Retina (tissue), 1 donor: ENCODE measurements at places on chromosomes 6 and 20.

DNA sequence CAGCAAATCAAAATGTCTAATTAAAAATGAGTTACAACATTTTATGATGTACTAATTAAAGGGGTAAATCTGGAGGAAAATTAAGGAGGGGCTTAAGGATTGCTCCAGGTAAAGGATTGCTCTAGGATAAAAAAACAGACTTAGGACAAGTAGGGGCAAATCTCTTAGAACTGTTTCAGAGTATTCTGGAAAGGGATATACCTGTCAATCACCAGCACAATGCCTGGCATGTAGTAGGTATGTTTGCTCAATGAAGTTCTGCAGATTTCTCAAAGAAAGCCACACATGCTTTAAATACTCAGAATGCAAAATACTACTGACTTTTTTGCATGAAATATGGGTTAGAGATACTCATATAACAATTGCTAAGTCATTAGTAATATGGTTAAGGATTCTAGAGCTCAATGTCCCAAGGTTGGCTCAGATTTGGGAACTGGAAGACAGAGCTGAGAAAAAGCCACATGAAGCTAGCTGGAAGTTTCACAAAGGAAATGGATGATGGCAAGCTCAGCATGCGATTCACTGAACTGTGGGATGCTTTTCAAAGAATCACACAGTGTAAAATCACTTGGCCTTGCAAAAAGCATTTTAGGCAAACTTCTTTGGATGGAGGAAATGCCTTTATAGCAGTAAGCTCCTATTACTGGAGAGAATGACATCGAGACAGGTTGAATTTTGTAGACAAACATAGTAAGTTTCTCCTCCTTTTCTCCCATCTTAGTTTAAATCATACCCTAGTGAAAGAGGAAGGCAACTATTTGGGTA lies 72.8 kb downstream of the MAP3K5 start:
- no peak for DNase-seq

- no peak for DNase-seq
These were observed 2.6 kb downstream of the PTK7 start for GRCh38 chr6:43078691-43079090.

GRCh38 chr6:161630674-161631073 lies 356.8 kb upstream of the AGPAT4 start:
- no peak for DNase-seq

- no peak for DNase-seq
These were observed 2.4 kb upstream of the GCNT2 start for GRCh38 chr6:10518557-10519407.
